ENCODE measurements at places on chromosomes 16 and 17. TPM values are rescaled to one million over a fixed set of nuclear protein-coding genes. Genes with fewer than 3 reads are reported as not detected.

Gene SPNS2
- total RNA-seq: 30.0 TPM

Gene CAPNS2
- total RNA-seq: 42.5 TPM

Gene NUTF2
- 85.2 TPM for total RNA-seq

Gene RTN4RL1
- total RNA-seq: 6.7 TPM

Gene RGS11
- 4.5 TPM for total RNA-seq

Gene KANSL1
- 190 TPM for total RNA-seq

Gene EPOP
- total RNA-seq: 3.4 TPM

Gene DOC2A
- total RNA-seq: 3.1 TPM

Gene CEP131
- 5.4 TPM for total RNA-seq

Gene CRHR1
- total RNA-seq: not detected

Gene ABCA6
- 14.9 TPM for total RNA-seq

Gene ZFPM1
- total RNA-seq: 13.7 TPM

Gene CDRT15
- total RNA-seq: not detected

Gene CD300LF
- 2.5 TPM for total RNA-seq

Gene ACSM2B
- not detected for total RNA-seq

Gene CSHL1
- total RNA-seq: not detected

Gene AARSD1
- 69.1 TPM for total RNA-seq

Gene ZNF423
- 15.7 TPM for total RNA-seq

Gene GSDMA
- 2.4 TPM for total RNA-seq

Gene DNAAF1
- total RNA-seq: 1.7 TPM

Gene OR4D1
- total RNA-seq: not detected

Gene OTOP2
- total RNA-seq: not detected

Gene TEX14
- 0.55 TPM for total RNA-seq

Gene CDH3
- 17.4 TPM for total RNA-seq

Gene CHST5
- 0.26 TPM for total RNA-seq

Gene LGALS9
- total RNA-seq: 80.7 TPM

Gene GAST
- total RNA-seq: not detected

Gene MAPT
- total RNA-seq: 6.1 TPM
